Central memory CD8-positive, alpha-beta T cell (primary cell): ENCODE measurements at places on chromosomes 12 and 14.

DNA sequence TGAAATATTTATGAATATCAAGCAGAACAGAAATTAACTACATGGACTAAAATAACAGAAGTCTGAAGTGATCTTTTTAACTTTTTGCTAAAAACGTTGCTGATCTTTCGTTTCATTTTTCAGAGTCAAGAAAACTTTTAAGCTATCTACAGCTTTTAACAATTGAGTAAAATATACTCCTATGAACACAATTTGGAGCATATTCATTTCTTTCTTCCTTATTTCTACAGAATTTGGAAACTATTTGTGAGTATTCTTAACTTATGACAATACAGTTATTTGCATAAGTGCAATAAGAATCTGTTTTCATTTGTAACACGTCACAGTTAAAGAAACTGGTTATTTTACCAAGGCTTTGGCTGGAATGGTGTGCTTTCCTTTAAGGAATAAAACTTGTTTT lies 21.0 kb upstream of the B4GALNT1 start:
- H3K27me3 ChIP-seq: peaks cover 14% of the 10 kb centered on the region
- no peaks in the 10 kb centered on the region for H3K36me3 ChIP-seq
- DNase-seq: no peak
- no peaks in the 10 kb centered on the region for H3K4me1 ChIP-seq
- no peak overlapping the region for H3K27ac ChIP-seq

DNA sequence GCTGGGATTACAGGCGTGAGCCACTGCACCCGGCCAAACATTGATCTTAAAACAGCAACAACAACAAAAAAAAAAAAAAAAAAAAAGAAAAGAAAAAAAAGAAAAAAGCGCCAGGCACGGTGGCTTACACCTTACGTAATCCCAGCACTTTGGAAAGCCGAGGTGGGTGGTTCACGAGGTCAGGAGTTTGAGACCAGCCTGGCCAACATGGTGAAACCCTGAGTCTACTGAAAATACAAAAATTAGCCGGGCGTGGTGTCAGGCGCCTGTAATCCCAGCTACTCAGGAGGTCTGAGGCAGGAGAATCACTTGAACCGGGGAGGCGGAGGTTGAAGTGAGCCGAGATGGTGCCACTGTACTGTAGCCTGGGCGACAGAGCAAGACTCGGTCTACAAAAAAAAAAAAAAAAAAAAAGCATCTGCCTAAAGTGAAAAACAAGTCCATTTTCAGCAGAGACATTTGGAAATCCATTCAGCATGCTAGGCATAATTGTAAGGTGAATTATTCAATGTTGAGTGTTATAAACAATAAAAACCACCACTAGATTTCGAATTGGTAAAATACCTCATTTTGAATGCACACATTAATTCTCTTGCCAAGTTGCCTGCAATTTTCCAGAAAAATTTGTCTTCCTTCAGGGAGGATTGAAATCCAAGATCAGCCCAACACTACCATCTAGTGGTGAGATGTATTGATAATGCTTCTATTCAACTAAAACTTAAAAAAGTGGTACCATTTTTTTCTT lies 8.0 kb upstream of the CERS5 start:
- DNase-seq: no peak
- no peaks in the 10 kb centered on the region for H3K27me3 ChIP-seq
- H3K36me3 ChIP-seq: peaks cover 19% of the 10 kb centered on the region
- H3K4me1 ChIP-seq: no peaks in the 10 kb centered on the region
- no peak overlapping the region for H3K27ac ChIP-seq
- no peak overlapping the region for H3K4me3 ChIP-seq

GRCh38 chr14:104551851-104552737 lies 27.5 kb upstream of the C14orf180 start:
- H3K4me1 ChIP-seq: no peaks in the 10 kb centered on the region
- H3K4me3 ChIP-seq: no peak overlapping the region
- peaks cover 3% of the 10 kb centered on the region for H3K36me3 ChIP-seq
- no peak for DNase-seq
- H3K27me3 ChIP-seq: peaks cover 36% of the 10 kb centered on the region

- no peaks in the 10 kb centered on the region for H3K36me3 ChIP-seq
- no peak for DNase-seq
- no peak overlapping the region for H3K4me3 ChIP-seq
- no peaks in the 10 kb centered on the region for H3K4me1 ChIP-seq
- H3K27ac ChIP-seq: no peak overlapping the region
Measured at GRCh38 chr14:68462683-68463082, 330.2 kb downstream of the ZFP36L1 start.

GRCh38 chr12:113127791-113128199 lies 7.8 kb downstream of the RASAL1 start:
- H3K4me3 ChIP-seq: no peak overlapping the region
- peaks cover 5% of the 10 kb centered on the region for H3K27me3 ChIP-seq
- H3K4me1 ChIP-seq: no peaks in the 10 kb centered on the region
- H3K27ac ChIP-seq: no peak overlapping the region

DNA sequence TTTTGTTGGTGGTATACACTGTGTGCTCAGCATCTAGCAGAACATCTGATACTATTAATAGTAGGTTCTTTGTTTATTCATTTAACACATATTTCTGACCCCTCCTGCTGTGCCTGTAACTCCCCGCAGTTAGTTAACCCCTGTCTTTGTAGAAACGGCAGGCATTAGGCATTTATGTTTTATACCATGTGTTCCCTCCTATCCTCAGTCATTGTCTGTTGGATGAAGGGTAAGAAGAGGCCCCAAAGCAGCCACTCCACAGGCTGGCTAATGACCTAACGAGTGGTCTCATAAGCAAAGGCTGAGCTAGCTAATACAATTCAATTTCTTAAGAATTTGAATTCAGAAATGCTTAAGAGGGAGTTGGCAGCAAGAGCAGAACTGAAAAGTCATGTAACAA lies 170.8 kb downstream of the TMX1 start:
- no peak overlapping the region for H3K27ac ChIP-seq
- no peaks in the 10 kb centered on the region for H3K4me1 ChIP-seq
- no peak overlapping the region for H3K4me3 ChIP-seq
- H3K36me3 ChIP-seq: peaks cover 2% of the 10 kb centered on the region

- DNase-seq: no peak
- no peak overlapping the region for H3K4me3 ChIP-seq
- no peaks in the 10 kb centered on the region for H3K4me1 ChIP-seq
- H3K36me3 ChIP-seq: peaks cover 1% of the 10 kb centered on the region
- no peaks in the 10 kb centered on the region for H3K27me3 ChIP-seq
Measured at GRCh38 chr12:21330682-21331253, 3.9 kb downstream of the SLCO1A2 start.

DNA sequence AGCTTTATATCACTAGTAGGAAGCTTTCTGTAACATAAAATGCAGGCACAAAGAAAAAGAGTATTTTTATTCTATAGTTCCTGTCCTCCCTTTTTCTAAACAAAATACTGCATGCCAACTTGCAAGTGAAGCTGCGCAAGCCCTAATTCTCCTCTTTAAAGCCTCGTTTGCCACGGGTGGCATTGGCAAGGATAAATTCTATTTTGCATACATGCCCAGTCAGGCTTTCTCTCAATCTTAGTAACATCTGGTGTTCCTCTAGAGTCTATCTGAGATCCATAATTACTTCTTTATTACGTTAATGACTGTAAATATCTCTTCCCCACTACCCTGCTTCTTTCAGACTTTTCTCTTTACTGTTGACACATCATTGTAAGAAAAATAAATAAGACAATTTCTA lies 97.1 kb upstream of the DAAM1 start:
- H3K27me3 ChIP-seq: peaks cover 26% of the 10 kb centered on the region
- H3K4me1 ChIP-seq: no peaks in the 10 kb centered on the region
- DNase-seq: no peak
- H3K4me3 ChIP-seq: no peak overlapping the region
- H3K27ac ChIP-seq: no peak overlapping the region

DNA sequence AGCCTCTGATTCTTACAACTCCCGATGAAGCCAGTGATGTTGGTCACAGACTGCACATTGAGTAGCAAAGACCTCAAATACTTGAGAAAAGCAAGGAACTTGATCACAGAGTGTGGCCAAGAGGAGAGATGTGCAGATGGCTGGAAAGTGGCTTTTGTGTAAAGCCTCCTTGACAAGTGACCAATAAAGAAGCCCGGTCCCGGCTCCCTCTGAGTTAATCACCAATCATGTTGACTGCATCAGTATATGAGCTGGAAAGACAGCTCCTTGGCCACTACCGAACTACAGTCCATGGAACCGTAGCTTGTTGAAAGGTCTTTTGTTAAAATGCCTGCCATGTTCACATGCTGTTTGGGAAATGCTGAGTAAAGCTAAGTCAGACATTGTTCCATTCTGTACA lies 23.7 kb upstream of the SERPINA6 start:
- peak overlapping the region; percentile 96 for H3K27ac ChIP-seq
- H3K27me3 ChIP-seq: peaks cover 6% of the 10 kb centered on the region
- H3K4me1 ChIP-seq: peaks cover 16% of the 10 kb centered on the region
- DNase-seq: no peak
- no peaks in the 10 kb centered on the region for H3K36me3 ChIP-seq

- H3K4me3 ChIP-seq: no peak overlapping the region
- no peak for DNase-seq
- H3K27me3 ChIP-seq: peaks cover 18% of the 10 kb centered on the region
- H3K36me3 ChIP-seq: peaks cover 4% of the 10 kb centered on the region
- no peaks in the 10 kb centered on the region for H3K4me1 ChIP-seq
Measured at GRCh38 chr12:4943938-4944284, 34.2 kb downstream of the KCNA1 start.

- H3K4me3 ChIP-seq: no peak overlapping the region
- DNase-seq: no peak
- H3K27me3 ChIP-seq: no peaks in the 10 kb centered on the region
- no peaks in the 10 kb centered on the region for H3K4me1 ChIP-seq
- H3K36me3 ChIP-seq: no peaks in the 10 kb centered on the region
Measured at GRCh38 chr12:42957561-42958290, 368.2 kb upstream of the PRICKLE1 start.

DNA sequence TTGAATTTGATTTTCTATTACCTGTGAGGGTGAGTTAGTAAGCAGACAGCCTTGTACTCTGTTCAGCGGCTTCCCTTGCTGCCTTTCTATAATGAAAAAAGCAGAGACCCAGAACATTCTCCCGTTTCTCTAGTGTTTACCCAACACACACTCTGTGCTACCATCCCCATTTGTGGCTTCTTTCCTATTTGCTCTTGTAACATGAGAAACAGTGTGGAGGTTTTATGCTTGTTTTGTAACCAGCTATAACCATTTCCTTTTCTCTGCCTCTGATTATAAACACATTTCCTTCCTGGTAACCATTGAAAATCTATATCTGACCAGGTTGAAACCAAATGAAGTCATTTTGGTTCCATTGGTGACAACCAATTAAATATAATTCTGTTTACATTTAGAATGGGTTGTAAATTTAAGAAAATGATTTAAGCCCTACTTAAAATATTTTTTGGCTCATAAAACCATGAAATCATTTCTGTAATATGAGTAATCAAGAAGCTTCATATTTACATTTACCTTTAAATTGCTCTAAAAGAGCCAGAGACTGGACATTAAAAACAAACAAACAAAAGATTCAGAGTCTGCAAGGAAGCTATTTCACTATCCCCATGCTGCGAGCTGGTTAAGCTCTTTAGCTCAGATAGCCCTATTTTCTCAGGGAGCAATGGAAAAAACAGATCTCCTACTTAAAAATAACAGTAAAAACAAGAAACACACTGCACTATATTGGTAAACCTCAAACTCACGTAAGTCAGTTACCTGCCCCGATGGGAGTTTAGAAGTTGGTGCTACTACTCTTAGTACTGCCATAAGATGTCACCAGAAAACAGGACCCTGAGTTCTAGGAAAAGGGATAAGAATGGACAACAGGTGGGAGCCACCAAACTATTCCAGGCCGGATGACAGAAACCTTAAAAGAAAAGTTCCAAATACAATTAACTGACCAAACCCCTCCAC lies 206.5 kb upstream of the EEA1 start:
- H3K4me1 ChIP-seq: peaks cover 7% of the 10 kb centered on the region
- no peak overlapping the region for H3K27ac ChIP-seq
- peaks cover 16% of the 10 kb centered on the region for H3K27me3 ChIP-seq
- DNase-seq: no peak

DNA sequence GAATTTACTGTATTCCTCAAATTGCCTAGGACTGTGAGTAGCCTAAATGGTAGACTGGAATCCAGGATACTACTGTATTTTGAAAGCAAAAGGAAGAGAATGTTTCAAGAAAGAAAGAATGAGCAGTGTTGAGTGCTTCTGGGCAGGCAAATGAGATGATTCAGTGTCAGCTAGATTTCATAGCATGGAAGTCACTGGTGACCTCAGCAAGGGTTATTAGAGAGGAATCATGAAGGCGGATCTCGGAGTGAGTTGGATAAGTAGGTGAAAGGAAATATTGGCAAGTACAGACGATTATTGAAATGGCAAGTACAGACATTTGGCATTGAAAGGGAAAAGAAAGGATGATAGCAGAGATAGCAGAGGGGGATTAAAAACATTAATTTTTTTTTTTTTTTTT lies 27.1 kb downstream of the VRK1 start:
- peaks cover 36% of the 10 kb centered on the region for H3K4me1 ChIP-seq
- H3K27ac ChIP-seq: no peak overlapping the region
- no peaks in the 10 kb centered on the region for H3K27me3 ChIP-seq
- DNase-seq: no peak
- no peaks in the 10 kb centered on the region for H3K36me3 ChIP-seq

- H3K4me1 ChIP-seq: no peaks in the 10 kb centered on the region
- no peak overlapping the region for H3K4me3 ChIP-seq
- H3K27ac ChIP-seq: no peak overlapping the region
- no peak for DNase-seq
- H3K36me3 ChIP-seq: no peaks in the 10 kb centered on the region
- no peaks in the 10 kb centered on the region for H3K27me3 ChIP-seq
Measured at GRCh38 chr12:80512781-80513180, 68.7 kb downstream of the PTPRQ start.

DNA sequence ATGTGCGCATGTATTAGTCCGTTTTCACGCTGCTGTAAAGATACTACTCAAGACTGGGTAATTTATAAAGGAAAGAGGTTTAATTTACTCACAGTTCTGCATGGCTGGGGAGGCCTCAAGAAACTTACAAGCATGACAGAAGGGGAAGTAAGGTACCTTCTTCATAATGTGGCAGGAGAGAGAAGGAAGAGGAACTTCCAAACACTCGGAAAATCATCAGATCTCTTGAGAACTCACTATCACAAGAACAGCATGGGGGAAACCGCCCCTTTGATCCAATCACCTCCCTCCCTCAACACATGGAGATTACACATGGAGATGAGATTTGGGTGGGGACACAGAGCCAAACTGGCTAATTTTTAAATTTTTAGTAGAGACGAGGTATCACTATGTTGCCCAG lies 41.8 kb upstream of the SNX6 start:
- H3K27ac ChIP-seq: no peak overlapping the region
- H3K4me1 ChIP-seq: no peaks in the 10 kb centered on the region
- no peaks in the 10 kb centered on the region for H3K27me3 ChIP-seq
- H3K36me3 ChIP-seq: peaks cover 2% of the 10 kb centered on the region
- DNase-seq: no peak

- H3K4me1 ChIP-seq: no peaks in the 10 kb centered on the region
- H3K4me3 ChIP-seq: no peak overlapping the region
- DNase-seq: no peak
- peaks cover 14% of the 10 kb centered on the region for H3K27me3 ChIP-seq
- H3K27ac ChIP-seq: no peak overlapping the region
Measured at GRCh38 chr12:63855299-63855698, 10.8 kb downstream of the SRGAP1 start.
